ENCODE measurements at places on chromosomes 1 and 21. TPM values are rescaled to one million over a fixed set of nuclear protein-coding genes. Genes with fewer than 3 reads are reported as not detected.

Gene GOLT1A
- 4.1 TPM for total RNA-seq

Gene GMEB1
- 6.4 TPM for total RNA-seq

Gene EPHA2
- 135 TPM for total RNA-seq

Gene SYT11
- 1.3 TPM for total RNA-seq

Gene ITLN2
- total RNA-seq, result not detected

Gene SDC3
- 10.8 TPM for total RNA-seq

Gene IRF6
- total RNA-seq, result 0.10 TPM

Gene OR6K3
- total RNA-seq, result not detected

Gene ST6GALNAC3
- total RNA-seq, result 0.75 TPM

Gene ZFYVE9
- 7.5 TPM for total RNA-seq

Gene ATP6V1G3
- not detected for total RNA-seq

Gene CNN3
- total RNA-seq, result 59.2 TPM

Gene ZSWIM5
- 0.81 TPM for total RNA-seq

Gene GPA33
- total RNA-seq, result not detected

Gene LINGO4
- total RNA-seq, result not detected

Gene DTL
- total RNA-seq, result 26.7 TPM

Gene C8A
- total RNA-seq, result not detected

Gene TCHHL1
- not detected for total RNA-seq

Gene RGS16
- total RNA-seq, result 0.17 TPM

Gene ALDH4A1
- 13.4 TPM for total RNA-seq

Gene FOXD2
- 0.38 TPM for total RNA-seq

Gene HFM1
- total RNA-seq, result 0.09 TPM

Gene NBPF8
- total RNA-seq, result 3.9 TPM

Gene PIGR
- total RNA-seq, result not detected

Gene KRTAP19-2
- total RNA-seq, result not detected

Gene GPR37L1
- 0.14 TPM for total RNA-seq

Gene CGN
- 2.2 TPM for total RNA-seq

Data from A549 treated with RU486 at 1 μM for 4 hours (cell line).